ENCODE measurements at places on chromosomes 11 and 22.

- DNase-seq: peak; percentile 78
Measured at GRCh38 chr11:12235947-12236743, 125.8 kb downstream of the MICAL2 start.

- no peak for DNase-seq
Measured at GRCh38 chr11:65090628-65091027, 5.4 kb upstream of the VPS51 start.

DNA sequence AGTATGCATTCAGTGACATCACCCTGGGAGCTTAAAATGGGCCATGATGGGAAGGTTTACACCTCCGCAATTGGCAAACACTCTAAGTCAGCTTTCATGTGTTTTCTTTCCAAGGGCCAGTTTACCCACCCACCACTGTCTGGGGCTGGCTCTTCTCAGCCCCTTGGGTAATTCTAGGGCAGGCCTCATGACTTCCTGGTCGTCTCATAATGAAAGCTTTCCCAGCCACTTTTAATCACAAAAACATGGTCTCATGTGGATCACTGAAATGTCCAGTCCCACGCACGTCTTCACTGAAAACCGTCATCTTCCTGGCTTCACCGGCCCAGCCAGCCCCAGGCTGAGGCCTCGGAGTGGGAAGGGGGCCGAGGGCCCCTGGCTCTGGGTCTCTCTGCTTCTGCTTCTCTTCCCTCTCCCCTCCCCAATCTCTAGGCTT lies 58.5 kb upstream of the ANO1 start:
- no peak for DNase-seq

- DNase-seq: no peak
Measured at GRCh38 chr11:73388265-73389133, 12.3 kb downstream of the RELT start.

GRCh38 chr22:44439356-44440223 lies 58.4 kb downstream of the RTL6 start:
- DNase-seq: no peak

DNA sequence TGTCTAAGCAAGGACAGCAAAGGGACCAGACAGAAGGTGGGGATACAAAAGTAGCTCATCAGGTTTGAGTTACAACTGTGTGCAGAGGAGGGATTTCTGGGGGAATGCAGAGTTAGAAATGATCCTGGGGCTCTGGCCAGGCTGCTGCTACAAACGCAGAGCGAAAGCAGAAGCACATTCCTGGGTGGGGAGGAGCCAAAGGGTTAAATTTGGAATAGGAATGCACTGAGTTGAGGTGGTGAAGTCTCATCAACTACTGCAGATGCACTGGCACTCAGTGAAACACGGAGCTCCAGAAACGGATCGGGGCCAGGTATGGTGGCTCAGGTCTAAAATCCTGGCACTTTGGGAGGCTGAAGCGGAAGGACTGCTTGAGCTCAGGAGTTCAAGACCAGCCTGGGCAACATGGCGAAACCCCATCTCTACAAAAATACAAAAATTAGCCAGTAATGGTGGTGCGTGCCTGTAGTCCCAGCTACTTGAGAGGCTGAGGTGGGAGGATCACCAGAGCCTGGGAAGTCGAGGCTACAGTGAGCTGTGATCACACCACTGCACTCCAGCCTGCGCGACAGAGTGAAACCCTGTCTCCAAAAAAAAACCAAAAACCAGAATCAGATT lies 3.2 kb downstream of the CHKA start:
- DNase-seq: no peak

GRCh38 chr22:40544758-40545157 lies 91.8 kb downstream of the MRTFA start:
- DNase-seq: no peak

GRCh38 chr11:121366038-121366437 lies 73.5 kb downstream of the SC5D start:
- no peak for DNase-seq

DNA sequence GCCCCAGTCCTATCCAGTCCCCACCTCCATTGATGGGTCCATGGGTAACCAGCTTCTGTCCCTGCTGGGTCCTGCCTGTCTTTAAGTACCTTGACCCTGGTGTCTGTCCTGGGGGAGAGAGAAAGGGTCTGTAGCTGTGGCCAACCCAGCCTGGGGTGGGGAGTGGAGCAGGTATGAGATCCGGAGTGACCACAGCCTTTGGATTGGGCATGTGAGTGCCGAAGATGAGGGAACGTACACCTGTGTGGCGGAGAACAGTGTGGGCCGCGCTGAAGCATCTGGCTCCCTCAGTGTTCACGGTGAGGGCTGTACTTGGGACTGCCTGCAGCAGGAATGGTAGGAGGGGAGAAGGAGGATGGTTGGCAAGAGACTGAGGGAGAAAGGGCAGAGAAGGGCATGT lies 5.2 kb downstream of the ROBO3 start:
- DNase-seq: no peak

GRCh38 chr22:22171357-22172218 lies 73.0 kb upstream of the VPREB1 start:
- no peak for DNase-seq

DNA sequence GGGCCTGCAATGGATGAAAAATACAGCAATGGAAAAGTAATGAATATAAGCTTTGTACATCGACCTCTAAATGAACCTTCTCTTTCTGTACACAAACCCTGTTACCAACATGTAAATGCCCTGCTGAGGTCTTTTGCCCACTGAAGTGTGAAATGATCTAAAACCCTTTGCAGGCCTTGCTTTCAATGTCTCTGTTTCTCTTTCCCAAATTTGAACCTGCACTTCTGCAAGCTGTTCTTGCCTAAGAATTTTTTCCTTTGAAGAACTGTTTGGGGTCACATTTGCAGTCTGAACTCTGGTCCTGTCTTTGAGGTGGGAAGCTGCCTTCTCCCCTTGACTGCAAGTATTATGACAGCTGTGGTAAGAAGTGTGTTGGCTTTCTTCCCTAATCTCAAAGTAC lies 1237.1 kb downstream of the FAM181B start:
- DNase-seq: no peak

DNA sequence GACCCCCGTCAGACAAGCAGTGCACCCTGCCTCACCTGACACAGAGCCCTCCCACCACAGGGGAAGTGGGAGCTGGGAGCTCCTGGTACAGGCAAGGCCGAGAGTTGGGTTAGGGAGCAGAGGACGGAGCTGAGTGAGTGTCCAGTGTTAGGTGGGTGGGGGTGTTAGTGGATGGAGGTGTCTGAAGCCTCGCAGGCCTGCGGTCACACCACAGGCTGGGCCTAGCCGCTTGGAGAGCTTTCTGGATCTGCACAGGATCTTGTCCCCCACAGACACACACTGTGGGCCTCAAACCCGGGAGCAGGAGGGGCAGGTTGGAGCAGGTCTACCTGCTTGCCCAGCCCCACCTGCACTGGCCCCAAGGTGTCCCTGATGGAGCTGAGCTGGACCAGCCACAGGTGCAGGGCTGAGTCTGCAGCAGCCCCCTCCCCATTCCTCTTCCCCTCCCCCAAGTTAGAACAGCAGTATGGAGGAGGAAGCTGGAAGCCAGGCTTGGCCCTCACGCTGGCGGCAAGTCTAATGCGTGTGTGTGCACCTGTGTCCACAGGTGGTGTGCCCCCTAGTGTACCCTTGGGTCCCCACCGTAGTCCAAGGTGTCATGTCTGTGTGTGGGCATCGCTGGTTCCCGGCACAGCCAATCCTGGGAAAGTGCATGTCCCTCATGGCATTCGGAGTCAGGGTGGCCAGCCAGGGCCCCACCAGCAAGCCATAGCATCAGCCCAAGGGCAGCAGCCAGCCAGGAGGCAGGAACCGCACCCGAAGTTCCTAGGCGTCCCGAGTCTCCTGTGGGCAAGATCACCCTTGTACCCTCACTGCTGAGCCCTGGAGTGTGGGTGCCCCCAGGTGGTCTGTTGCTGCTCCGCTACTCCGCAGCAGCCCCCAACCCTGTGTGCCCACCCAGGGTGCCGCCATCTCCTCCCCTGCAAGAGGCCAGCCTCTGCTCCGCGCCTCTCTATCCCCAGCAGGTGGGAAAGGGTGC lies 2.0 kb upstream of the GATD1 start:
- no peak for DNase-seq

GRCh38 chr11:47242596-47243192 lies 5.9 kb downstream of the ACP2 start:
- no peak for DNase-seq

DNA sequence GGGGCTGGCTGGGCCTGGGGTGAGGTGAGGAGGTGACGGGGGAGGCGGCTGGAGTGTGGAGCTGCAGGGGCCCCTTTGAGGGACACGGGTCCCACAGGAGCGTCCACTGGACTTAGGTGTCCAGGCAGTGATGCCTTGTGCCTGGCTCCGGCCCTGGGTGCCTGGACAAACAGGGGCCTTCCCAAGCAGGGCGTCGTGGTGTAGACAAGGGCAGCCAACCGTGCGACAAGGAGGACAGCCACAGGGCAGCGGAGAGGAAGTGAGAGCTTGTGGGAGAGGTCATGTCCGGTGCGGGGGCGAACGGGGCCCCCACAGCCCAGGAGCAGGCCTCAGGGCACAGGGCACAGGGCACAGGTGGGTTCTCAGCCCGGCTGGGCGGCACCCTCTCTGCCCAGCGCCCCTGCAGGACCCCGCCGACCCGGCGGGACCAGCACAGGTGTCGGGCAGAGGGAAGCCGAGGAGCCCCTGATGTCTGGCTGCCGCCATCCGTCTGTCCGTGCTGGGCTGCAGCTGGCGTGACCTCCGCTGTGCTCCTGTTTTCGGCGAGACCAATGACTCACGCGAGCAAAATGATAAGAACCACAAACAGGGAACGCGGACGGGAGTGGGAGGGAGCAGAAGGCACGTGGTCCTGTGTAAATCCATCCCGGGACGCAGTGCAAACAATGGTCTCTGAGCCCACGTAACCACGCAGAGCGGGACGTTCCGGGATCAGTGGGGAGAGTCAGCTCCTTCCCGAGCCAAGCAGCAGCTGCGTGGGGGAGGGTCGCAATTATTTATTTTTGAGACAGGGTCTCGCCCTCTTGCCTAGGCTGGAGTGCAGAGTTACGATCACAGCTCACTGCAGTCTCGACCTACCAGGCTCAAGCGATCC lies 49.1 kb upstream of the A4GALT start:
- DNase-seq: no peak

GRCh38 chr11:3120071-3120792 lies 44.9 kb downstream of the OSBPL5 start:
- peak; percentile 3 for DNase-seq

GRCh38 chr11:15806217-15806616 lies 550.1 kb downstream of the SOX6 start:
- no peak for DNase-seq

GRCh38 chr11:125123947-125124617 lies 12.7 kb upstream of the TMEM218 start:
- DNase-seq: peak; percentile 68

DNA sequence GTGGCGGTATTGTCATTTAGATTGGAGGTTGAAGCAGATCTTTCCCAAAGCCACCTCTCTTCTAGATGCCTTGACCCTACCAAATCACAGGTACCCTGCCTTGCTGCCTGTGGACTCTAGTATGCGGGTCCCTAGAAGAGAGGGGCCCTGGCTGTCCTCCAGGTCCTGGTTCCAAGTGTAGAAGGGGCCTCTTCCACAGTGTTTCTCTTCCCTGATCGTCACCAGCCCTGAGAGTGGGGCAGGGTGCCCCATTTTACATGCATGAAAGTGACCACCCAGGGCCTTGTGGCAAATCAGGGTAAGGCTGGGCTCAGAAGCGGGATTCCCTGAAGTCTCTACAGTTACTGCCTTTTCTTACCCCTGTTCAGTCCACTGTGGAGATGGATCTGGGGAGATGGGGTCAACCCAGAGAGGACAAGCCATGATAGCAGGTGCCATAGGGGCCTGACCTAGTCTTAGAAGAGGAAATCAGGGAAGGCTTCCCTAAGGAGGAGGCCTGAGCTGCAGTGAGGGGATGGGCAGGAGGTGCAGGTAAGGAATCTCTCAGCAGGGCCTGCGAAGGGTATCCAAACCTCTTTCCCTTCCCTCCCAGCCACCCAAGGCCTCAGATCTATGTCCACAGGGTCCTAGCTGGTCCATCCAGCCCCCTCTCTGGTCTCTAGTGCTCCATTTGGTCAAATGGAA lies 1.2 kb upstream of the LRRC32 start:
- no peak for DNase-seq

GRCh38 chr22:41831383-41831782 lies 1.5 kb upstream of the SREBF2 start:
- DNase-seq: peak; percentile 32

- DNase-seq: peak; percentile 40
Measured at GRCh38 chr11:35525501-35526175, at the start of gene PAMR1. PAMR1 (minus strand) TSS chr11:35525616; CDS start chr11:35525585, 31 bp downstream.

DNA sequence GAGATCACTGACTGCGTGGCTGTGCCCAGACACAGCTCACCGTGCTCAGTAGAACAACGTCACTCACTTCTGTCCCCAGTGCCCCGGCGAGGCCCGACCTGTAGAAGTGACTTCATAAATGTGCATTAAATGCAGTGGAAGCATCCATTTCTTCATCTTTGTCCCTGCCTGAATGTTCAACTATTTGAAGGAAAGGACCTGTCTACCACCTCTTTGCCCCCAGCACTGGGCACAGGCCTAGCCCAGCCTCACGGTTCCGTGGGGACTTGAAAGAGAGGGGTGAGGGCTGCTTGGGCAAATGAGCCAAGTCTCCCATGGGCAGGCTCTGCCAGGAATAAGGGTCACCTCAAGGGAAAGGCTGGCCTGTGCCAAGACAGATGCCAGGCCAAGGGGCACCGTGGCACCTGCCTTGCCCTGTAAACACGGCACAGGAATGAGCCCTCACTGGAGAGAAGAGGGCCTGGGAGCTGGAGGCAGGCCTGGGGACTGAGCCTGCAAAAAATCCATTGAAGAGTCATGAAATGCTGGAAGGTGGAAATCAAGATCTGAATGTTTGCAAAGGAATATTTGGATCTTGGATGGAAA lies 845.3 kb downstream of the BRD1 start:
- no peak for DNase-seq

All from activated CD4-positive, alpha-beta T cell treated with anti-CD3 and anti-CD28 coated beads for 36 hours (primary cell).